ENCODE measurements at places on chromosomes 4 and X.

DNA sequence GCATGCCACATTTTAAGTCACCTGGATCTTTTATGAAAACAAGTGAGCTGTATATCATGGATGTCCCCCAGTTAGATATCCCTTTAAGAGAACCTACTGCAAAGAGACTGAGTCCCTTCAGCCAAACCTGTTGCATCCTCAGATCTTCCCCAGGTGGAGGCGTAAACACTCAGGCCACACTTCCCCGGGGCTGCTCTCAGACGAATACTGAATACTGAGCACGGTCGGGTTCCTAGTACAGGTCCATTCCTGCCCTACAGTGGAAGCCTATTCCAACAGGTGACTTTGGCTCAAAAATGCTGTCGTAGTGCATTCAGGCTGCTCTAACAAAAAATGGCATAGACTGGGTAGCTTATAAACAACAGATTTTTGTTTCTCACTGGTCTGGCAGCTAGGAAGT lies 320.2 kb upstream of the CLNK start:
- DNase-seq, result no peak

- DNase-seq, result peak; percentile 78
Observed at GRCh38 chr4:181281451-181281850, 961.8 kb upstream of the TENM3 start.

DNA sequence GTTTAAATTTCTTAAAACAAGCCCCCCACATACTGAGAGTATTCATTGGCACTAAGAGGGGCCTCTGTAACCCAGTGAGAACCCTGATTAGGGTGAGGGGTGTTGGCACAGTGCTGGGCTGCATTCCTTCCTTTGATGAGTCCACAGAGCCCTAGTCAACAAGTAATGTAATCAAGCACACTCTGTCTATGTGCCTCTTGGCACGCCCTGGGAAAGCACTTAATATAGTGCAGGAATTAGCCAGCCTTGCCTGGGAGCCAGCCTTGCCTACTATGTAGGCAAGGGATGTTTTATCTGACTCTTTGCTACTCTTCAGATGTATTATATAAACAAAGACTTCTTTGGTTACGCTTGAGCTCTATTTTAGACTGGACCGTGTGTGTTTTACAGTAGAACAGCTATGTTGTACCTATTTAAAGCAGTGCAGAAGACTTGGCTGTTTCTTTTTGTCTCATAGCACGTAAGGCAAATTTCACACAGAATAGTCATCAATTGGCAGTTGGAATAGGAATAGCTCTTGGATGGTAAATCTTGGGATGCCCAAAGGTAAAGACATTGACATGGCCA lies 64.3 kb downstream of the FRAS1 start:
- DNase-seq, result no peak

GRCh38 chr4:76380561-76380960 lies 40.4 kb downstream of the CCDC158 start:
- DNase-seq, result no peak

DNA sequence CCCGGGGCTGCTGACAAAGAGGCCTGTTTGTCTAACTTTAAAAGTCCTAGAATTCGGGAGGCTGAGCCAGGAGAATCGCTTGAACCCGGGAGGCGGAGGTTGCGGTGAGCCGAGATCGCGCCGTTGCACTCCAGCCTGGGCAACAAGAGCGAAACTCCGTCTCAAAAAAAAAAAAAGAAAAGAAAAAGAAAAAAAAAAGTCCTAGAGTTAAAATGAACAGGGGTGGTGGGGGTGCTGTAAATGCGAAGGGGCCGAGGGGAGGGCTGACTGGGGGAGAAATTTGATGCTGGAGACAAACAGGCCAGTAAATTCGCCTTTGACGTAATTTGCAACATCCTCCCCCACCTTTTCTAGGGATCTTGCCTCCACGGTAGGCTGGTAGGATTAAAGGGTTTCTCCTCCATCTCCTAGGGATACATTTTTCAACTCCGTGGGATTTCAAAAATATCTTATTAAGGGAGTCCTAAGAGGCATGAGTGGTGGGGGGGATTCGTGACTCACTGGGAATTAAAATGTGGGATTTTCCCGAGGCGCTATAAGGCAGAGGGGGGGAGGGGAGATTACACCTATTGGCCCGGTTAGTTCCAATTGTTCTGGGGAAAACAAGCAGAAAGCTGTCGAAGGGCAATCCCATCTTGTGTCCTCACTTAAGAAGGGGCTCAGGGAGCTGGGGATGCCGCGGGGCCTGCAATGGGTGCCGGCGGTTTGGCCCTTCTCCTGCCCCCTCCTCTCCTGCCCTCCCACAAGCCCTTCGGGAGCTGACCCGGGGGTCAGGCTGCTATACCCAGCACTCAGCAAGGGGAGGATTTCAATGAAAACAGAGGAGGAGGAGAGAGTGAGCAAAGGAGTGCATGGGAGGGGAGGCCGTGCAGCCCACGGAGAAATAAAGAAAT lies 3.0 kb upstream of the BCOR start:
- no peak for DNase-seq

DNA sequence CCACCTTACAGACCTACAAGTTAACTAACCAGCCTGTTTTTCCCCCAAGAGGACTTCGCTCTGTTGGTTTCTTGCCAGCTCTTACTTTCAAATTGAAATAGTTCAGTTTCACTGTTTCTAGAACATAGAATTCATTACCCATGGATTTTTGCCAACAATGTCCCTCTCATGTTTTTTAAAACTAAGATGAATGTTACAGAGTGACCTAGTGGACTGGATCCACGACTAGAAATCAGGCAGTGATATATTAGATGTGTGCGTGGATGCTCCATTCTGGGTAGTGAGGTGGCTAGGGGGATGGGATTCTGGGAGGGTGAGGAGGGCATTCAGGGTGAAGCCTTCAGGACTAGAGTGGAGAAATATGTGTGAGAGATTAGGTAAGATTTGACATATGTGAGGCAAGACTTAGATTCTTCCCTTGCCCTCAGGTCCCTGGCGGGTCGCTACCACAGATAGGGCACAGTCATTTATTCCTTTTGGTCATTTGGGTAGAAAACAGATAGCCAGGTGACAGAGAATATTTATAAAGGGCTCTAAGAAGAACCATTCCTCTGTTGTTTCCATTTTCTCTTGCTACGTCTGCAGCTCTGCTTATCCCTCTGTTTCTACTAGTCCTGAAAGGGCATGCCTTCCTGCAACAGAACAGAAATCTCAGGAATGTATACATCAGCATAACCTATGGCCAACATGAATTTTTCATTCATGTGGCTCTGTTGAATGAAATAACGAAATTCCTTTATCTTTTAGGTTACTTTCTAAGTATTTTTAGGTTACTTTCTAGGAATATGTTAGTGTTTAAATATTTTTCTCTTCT lies 15.4 kb upstream of the JADE1 start:
- no peak for DNase-seq

DNA sequence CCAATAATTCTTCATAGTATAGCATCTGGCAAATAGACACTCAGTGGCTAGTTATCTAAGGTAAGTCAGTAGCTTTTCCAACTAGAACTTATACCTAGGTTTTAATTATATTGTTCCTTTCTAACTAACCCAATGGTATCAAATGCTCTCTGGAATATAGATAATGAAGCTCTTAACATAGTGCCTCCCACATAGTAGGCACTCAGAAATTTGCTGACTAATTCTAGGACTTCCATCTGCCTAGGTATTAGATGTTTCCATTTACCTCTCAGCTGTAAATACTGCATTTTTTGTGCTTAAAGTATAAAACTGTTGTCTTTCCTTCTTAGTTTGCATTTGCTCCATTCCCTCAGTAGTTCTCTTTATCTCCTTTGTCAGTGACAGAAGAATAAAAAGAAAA lies 214.3 kb upstream of the SPRY1 start:
- no peak for DNase-seq

DNA sequence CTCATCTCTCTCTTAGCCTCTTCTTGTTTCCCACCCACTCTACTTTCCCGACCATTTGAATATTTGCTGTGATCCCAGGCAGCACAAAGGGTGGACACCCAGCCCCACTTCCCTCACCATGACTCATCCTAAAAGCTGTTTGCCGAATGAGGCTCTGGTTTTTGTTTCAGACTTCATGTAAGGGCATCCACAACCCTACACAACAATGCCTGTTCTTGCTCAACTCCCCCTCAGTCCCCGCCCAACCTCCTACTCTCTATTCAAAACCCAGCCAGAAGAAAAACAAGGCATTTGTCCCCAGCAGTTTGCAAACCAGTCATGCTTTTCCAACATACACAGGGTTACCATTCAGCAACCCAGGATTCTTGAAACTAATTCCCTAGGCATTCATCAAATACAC lies 516.5 kb upstream of the CNKSR2 start:
- peak; percentile 81 for DNase-seq

GRCh38 chr4:24980064-24980690 lies 50.6 kb downstream of the LGI2 start:
- DNase-seq, result peak; percentile 82

DNA sequence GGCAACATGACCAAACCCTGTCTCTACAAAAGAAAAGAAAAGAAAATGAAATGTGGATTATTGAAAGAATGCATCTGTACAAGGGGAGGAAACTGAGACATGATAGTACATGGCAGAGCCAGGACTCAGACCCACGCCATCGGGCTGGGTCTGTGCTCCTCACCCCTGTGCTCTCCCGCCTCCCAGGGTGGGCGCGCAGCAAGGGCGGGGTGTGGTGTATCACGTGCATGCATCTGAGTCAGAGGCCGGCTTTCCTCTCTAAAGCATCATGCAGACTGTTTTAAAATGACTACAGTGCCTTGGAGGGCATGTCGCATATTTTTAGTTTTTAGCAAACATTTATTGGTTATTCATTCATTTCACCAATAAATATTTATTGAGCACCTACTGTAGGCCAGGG lies 47.8 kb downstream of the HTT-AS start:
- DNase-seq, result no peak

DNA sequence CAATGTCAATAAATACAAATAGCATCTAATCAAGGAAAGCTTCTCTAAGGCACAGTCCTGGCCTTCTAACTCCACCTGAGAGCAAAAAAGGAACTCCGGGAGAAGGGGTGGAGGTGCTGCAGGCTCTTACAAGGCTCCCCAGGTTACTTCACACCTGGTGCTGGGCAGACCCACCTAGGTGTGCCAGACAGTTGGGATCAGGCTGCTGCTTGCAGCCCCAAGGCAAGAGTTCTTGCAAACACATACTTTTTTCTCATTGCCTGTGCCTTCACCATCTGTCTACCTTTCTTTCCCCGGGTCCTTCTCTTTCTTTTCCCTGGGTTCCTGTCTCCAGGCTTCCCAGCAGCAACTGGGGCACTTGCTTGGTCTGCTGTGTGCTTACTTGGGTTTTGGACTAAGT lies 81.4 kb upstream of the STIM2 start:
- no peak for DNase-seq

GRCh38 chr4:14254926-14255325 lies 627.4 kb upstream of the BOD1L1 start:
- DNase-seq, result peak; percentile 55

- peak; percentile 57 for DNase-seq
Observed at GRCh38 chr4:162274354-162274753, 110.6 kb upstream of the FSTL5 start.

- no peak for DNase-seq
Observed at GRCh38 chrX:45602151-45602550, 401.5 kb upstream of the DIPK2B start.

DNA sequence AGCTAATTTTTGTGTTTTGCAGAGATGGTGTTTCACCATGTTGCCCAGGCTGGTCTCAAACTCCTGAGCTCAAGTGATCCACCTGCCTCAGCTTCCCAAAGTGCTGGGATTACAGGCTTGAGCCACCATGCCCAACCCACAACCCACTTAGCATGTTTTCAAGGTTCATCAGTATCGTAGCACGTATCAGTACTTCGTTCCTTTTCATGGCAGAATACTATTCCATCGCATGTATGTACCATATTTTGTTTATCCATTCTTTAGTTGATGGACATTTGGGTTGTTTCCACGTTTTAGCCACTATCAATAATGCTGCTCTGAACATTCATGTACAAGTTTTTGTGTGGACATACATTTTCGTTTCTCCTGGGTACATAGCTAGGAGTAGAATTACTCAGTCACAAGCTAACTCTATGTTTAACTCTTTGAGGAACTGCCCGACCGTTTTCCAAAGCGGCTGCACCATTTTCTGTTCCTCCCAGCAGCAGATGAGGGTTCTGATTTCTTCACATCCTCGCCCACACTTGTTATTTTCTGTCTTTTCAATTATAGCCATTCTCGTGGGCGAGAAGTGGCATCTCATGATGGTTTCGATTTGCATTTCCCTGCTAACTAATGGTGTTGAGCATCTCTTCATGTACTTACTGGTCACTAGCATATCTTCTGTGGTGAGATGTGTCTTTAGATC lies 32.5 kb downstream of the MAN2B2 start:
- DNase-seq, result peak; percentile 40

GRCh38 chr4:110007217-110007616 lies 94.5 kb downstream of the EGF start:
- no peak for DNase-seq

All from Ammon's horn (tissue), 1 donor.